ENCODE measurements at places on chromosomes 7 and 10.
A peak's percentile ranks its signal among the peaks of the same experiment; 100 is the strongest.

GRCh38 chr7:84614821-84615501 is 420.4 kb upstream of the SEMA3A start:
- no peak overlapping the region for H3K4me3 ChIP-seq
- H3K27ac ChIP-seq, result no peak overlapping the region
- DNase-seq, result no peak
- no peaks in the 10 kb centered on the region for H3K4me1 ChIP-seq
- H3K36me3 ChIP-seq, result no peaks in the 10 kb centered on the region

GRCh38 chr7:105877736-105878135 is 1.3 kb upstream of the ATXN7L1 start:
- H3K27me3 ChIP-seq, result no peaks in the 10 kb centered on the region
- no peaks in the 10 kb centered on the region for H3K36me3 ChIP-seq
- H3K4me1 ChIP-seq, result no peaks in the 10 kb centered on the region
- H3K27ac ChIP-seq, result no peak overlapping the region
- no peak for DNase-seq

- no peak for DNase-seq
- H3K36me3 ChIP-seq, result no peaks in the 10 kb centered on the region
- H3K27ac ChIP-seq, result peak overlapping the region; percentile 69
- no peaks in the 10 kb centered on the region for H3K27me3 ChIP-seq
- peak overlapping the region; percentile 84 for H3K4me3 ChIP-seq
- no peaks in the 10 kb centered on the region for H3K4me1 ChIP-seq
Observed at GRCh38 chr10:91798649-91799611, 704 bp downstream of the TNKS2 start.

DNA sequence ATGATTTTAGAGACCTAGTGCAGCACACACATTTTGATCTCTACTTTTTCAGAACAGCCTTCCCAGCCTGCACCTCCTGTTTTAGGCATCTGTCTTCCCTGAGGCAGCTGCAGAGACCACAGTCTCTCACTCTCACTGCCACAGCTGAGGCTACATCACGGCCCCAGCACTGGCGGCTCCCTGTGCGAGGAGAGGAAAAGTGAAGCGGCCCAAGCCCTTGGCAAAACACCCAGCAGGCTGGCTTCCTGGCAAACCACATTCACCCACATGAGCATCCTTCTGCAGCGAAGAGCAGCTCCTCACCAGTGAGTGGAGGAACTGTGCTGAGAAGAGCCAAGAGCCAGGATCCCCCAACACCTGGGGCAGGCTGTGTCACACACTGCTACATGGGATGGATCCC is 14.0 kb downstream of the HUS1 start:
- no peak overlapping the region for H3K4me3 ChIP-seq
- no peaks in the 10 kb centered on the region for H3K36me3 ChIP-seq
- no peaks in the 10 kb centered on the region for H3K27me3 ChIP-seq
- H3K27ac ChIP-seq, result no peak overlapping the region
- DNase-seq, result no peak

DNA sequence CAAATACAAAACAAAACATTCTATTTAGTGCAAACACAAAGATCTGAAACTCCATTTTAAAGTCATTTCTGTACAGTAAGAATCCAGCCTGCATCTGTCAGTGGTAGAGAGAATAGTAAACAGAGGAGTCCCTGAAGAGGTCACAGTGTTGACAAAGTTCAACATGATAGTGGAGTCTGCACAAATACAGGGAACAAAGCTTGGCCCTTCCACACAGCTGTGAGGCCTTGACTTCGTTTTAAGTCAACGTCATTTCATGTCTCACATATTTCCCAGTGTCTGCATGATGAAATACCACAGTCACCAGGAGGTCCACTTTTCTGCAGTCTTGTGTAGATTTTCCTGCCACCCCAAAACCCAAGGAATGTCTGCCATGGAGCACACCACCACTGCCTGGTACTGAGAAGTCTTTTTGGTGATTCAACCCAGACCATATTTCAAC is 33.0 kb downstream of the CYP26A1 start:
- no peaks in the 10 kb centered on the region for H3K27me3 ChIP-seq
- no peak overlapping the region for H3K27ac ChIP-seq
- no peak overlapping the region for H3K4me3 ChIP-seq
- H3K4me1 ChIP-seq, result no peaks in the 10 kb centered on the region
- DNase-seq, result no peak

GRCh38 chr7:30168835-30169573 is 34.2 kb downstream of the MTURN start:
- H3K27ac ChIP-seq, result no peak overlapping the region
- no peak for DNase-seq
- H3K27me3 ChIP-seq, result no peaks in the 10 kb centered on the region
- H3K4me3 ChIP-seq, result no peak overlapping the region
- peaks cover 3% of the 10 kb centered on the region for H3K4me1 ChIP-seq

GRCh38 chr7:76201732-76202665 is at the start of gene SRRM3:
Gene SRRM3, plus strand, starts transcription at chr7:76201896. Its CDS starts 33,171 bp downstream, at chr7:76235067.
- DNase-seq, result peak; percentile 83
- no peaks in the 10 kb centered on the region for H3K4me1 ChIP-seq
- H3K27me3 ChIP-seq, result no peaks in the 10 kb centered on the region
- no peak within 1 kb of the TSS for H3K4me3 ChIP-seq
- H3K36me3 ChIP-seq, result no peaks in the 10 kb centered on the region

DNA sequence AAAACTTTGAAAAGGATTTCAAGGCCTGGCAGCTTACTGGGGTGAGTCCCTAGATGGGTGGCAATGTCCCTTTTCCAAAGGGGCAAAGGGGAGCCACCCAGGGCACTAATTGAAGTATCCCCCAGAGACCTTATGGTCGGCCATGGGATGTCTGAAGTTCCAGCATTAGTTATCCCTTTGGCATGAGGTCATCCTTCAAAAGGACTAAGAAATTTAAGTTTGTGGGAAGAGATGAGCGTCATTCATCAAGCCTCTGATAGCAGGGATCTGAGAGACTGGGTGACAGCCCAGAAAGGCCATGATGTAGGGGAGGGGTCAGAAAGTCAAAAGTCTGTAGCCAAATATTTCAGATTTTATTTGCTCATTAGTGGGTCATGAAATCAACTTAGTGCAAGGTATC is 195.3 kb downstream of the ZNF438 start:
- H3K4me1 ChIP-seq, result peaks cover 2% of the 10 kb centered on the region
- H3K36me3 ChIP-seq, result peaks cover 2% of the 10 kb centered on the region
- H3K27me3 ChIP-seq, result no peaks in the 10 kb centered on the region
- no peak overlapping the region for H3K4me3 ChIP-seq

DNA sequence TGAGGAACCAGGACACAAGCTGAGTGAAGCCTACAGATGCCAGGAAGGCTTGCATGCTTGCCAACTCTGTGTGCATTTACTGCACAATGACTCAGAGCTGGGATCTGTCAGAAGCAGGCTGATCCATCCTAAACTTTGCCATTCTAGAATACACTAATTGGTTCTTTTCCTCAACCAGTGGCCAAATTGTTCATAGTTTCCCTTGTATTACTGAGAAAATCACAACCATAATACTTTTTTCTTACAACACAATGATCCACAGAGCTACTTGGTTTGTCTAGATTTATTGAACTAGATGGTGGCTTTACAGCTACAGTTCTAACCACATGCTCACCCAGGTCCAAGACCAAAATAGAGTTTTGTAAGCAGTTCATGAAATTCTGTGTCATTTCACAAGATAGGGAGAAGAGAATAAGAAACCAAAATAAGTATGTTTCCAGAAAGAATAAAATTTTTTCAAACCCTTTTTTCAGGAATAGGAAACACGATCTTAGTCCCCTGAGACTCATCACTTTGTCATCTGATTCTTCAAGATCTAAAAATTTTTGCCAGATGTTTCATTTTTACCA is 21.0 kb upstream of the LRRC17 start:
- DNase-seq, result peak; percentile 80
- H3K36me3 ChIP-seq, result no peaks in the 10 kb centered on the region
- no peaks in the 10 kb centered on the region for H3K27me3 ChIP-seq
- no peak overlapping the region for H3K27ac ChIP-seq

DNA sequence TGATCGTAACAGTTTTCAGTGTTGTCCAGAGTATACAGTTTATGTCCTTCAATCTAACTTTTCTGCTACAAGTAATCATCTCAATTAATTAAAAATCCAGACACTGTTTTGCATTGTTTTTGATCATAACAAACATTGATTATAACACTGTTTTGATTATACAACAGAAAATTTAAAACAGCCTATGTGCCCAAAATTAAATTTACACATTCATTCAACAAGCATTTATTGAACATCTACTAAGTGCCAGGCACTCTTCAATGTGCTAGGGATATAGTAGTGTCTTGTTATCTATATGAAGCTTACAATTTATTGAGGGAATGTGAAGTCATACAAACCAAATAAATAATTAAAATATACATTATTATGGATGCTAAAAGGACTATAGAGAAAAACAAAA is 10.6 kb downstream of the ELAPOR2 start:
- no peaks in the 10 kb centered on the region for H3K36me3 ChIP-seq
- H3K27me3 ChIP-seq, result no peaks in the 10 kb centered on the region
- H3K4me1 ChIP-seq, result no peaks in the 10 kb centered on the region
- H3K27ac ChIP-seq, result no peak overlapping the region
- no peak for DNase-seq
- no peak overlapping the region for H3K4me3 ChIP-seq

- no peak overlapping the region for H3K27ac ChIP-seq
- no peak for DNase-seq
- H3K27me3 ChIP-seq, result no peaks in the 10 kb centered on the region
Observed at GRCh38 chr10:49056356-49056755, 59.0 kb downstream of the VSTM4 start.

DNA sequence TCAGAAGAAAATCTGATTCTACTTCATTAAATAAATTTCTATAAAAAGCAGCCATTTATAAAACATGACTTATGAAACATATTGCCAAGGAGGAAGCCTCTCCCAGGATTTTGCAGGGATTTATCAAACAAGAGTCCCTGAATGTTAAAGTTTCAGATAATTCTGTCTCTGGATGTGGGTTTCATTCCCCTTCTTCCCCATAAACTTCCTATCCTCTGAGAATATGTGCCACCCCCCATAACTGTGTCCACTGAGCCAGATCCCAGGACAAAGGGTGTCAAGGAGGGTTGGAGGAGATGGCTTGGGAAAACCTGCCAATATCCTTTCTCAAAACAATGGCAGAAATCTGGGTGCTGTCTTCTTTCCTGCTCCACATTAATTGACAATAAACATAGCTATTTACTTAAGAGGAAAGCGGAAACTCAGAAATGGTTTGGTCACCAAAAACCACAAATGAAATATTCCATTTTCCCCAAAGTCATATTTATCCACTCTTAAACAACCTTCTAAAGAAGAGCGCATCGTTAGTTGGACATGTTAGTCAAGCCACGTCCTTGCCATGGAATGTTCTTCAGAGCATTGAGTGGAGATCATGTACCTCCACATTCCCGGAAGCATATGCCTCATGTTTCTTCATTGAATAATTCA is 54.3 kb upstream of the AKR1E2 start:
- no peak for DNase-seq
- H3K36me3 ChIP-seq, result no peaks in the 10 kb centered on the region
- H3K4me1 ChIP-seq, result peaks cover 5% of the 10 kb centered on the region
- H3K27ac ChIP-seq, result peak overlapping the region; percentile 82

DNA sequence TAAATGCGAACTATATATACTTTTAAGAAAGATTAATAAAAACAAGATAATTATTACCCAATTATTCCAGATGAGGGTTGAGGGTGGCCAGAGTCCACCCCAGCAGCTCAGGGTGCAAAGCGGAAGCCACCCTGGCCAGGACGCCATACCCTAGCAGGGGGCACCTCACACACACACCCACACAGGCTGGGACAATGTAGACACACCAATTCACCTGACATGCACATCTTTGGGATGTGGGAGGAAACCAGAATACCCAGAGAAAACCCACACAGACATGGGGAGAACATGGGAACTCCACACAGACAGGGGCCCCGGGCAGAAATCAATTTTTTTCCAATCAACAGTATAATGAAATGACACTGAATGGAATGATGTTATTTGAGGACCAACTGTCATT is 86.0 kb downstream of the RTKN2 start:
- no peaks in the 10 kb centered on the region for H3K27me3 ChIP-seq
- no peak overlapping the region for H3K27ac ChIP-seq
- H3K36me3 ChIP-seq, result no peaks in the 10 kb centered on the region
- DNase-seq, result no peak
- no peaks in the 10 kb centered on the region for H3K4me1 ChIP-seq

DNA sequence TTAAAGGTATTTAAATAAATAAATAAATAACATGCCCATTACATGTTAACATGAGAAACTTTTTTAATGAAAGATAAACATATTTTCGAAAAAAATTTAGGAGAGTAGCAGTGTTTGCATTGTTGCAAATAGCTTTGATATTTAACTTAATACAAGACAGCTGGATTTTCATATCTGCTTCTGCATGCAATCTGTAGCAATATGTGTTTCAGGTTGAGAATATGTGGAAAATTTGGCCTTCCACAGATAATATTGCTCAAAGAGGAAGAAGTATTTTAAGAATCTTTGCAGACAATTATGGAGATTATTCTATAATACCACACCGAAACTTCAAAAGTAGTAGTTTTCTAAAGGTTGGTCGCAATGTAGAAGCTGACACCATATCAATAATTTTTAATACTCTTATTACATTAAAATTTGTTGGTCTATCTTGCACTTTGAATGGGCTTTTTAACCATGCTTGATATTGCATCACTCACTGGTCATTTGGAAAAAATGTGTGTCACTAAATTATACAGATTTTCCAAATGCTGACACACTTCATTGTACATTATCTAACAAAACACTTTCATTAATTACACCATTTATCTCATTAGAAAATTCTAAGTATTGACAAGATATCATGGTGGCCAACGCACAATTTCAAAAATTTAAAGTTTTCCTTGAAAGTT is 229.8 kb upstream of the HDAC9 start:
- H3K27me3 ChIP-seq, result no peaks in the 10 kb centered on the region
- DNase-seq, result no peak
- H3K36me3 ChIP-seq, result no peaks in the 10 kb centered on the region
- no peak overlapping the region for H3K27ac ChIP-seq
- H3K4me1 ChIP-seq, result no peaks in the 10 kb centered on the region
- H3K4me3 ChIP-seq, result no peak overlapping the region

- no peak overlapping the region for H3K27ac ChIP-seq
- DNase-seq, result no peak
- H3K4me3 ChIP-seq, result no peak overlapping the region
- no peaks in the 10 kb centered on the region for H3K36me3 ChIP-seq
- no peaks in the 10 kb centered on the region for H3K27me3 ChIP-seq
- no peaks in the 10 kb centered on the region for H3K4me1 ChIP-seq
Observed at GRCh38 chr10:34141032-34141680, 673.9 kb downstream of the PARD3 start.

GRCh38 chr7:79673421-79673820 is 220.0 kb upstream of the MAGI2 start:
- no peaks in the 10 kb centered on the region for H3K27me3 ChIP-seq
- no peak for DNase-seq
- H3K27ac ChIP-seq, result no peak overlapping the region
- no peaks in the 10 kb centered on the region for H3K4me1 ChIP-seq
- no peak overlapping the region for H3K4me3 ChIP-seq
- H3K36me3 ChIP-seq, result no peaks in the 10 kb centered on the region

All from aorta (tissue), 5 donors.